ENCODE measurements at places on chromosomes 3 and 15.

DNA sequence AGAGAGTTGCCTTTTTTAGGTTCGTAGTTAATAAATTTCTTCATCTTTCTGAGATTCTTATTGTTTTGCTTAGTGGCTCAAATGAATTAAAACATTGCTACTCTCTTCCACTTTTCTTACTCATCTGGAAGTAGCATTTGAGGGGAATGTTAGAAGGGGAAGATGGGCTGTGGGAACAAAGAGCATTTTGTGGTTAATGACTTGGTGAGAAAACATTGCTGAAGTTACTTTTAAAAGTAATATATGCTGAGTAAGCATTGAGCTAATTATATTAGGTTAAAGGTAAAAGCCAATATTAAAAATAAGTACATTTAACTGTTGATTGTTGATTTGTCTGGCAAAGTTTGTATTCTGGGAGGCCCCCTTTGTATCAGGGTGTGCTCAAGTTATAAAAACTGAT, 5.7 kb downstream of the MORF4L1 start:
- DNase-seq: no peak

DNA sequence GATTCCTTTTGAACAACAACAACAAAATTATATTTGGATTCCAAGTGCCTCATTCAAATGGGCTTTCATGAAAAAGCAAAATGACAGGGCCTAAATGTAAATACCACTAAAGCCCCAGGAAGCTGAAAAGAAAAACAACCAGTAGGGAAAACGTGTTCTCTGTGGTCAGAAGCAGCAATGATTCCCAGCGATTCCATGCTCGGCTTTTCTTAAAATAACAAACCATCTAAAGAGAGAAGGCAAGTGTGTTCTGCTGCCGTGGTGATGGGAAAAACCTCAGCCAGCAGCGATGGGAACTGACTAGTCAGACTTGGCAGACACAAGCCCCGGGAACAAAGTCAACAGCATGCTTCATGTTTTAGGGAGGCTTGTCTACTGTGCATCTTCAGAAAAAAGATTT, 153.6 kb downstream of the TNIK start:
- DNase-seq: no peak

GRCh38 chr15:48541341-48542278, 103.9 kb downstream of the FBN1 start:
- no peak for DNase-seq

DNA sequence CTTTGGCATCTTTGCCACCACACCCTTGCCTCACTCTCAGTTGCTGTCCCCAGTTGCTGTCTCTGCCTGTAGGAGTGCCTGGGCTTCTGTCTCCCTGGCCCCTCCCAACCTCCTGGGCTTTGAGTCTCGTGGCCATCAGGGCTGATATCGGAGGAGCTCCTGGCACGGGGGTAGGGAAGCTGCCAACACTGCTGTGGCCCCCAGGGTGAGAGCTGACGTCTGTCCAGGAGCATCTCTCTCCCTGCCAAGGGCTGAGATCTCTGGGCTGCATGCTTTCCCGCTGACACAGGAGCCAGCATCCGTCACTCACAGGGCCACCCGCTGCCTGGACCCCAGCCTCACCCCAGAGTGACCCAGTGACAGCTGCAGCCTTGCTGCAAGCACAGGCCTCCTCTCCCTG, 47.4 kb downstream of the EXOG start:
- no peak for DNase-seq

DNA sequence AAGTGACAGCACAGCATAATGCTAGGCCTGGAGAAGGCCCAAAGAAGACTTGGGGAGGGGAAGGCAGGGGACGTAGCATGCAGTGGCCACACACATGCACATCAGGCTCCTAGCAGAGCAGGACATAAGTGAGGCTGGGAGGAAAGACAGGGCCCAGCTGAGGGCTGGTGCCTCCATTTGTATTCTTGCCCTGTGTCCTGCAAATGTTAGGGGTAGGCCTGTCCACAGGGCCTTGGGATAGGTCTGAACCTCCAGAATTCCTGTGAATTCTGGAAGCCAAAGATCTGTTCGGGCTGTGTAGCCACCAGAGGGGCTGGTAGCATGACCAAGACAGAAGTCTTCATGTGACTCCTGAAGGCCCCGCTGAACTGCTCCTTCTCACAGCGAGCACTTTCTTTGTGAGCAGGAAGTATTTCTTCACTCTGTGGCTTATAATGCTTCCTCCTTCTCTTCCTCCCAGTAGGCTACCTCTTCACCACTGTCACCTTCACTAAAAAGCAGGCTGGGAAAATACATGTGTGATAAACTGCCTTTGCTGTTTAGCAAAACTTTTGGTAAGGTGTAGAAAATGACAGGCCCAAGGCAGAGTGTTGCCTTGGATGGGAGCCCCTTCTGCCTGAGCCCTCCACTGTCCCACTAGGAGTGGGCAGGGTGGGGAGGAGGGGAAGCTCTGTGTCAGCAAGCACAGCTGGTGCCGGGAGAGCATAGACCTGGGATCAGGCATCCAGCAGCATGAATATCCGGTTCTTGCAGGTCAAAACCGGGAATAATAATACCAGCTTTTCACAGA, 8.4 kb downstream of the CERS3 start:
- DNase-seq: no peak

DNA sequence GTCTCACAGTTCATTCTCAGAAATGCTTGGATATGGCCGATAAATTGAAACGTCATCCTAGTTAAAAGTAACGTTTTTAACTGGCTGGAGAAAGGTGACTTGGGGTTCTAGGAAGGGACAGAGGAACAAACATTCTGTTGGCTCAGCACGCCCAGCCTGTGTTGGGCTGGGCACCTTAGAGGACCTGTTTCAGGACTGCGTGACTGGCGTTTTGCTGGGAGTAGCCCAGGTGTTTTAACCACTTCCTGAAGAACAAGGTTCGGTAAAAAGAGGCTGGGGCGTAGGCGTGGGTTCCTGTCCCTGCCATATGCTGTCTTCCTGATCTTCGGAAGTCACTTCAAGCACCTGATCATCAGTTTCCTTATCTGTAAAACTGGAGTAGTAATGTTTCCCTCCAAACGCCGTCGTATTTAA, 1.1 kb upstream of the TLNRD1 start:
- DNase-seq: peak; percentile 27

- no peak for DNase-seq
Observed at GRCh38 chr3:99758502-99759177, 59.0 kb upstream of the CMSS1 start.

GRCh38 chr3:39024497-39024896, 27.2 kb downstream of the SCN11A start:
- DNase-seq: no peak

DNA sequence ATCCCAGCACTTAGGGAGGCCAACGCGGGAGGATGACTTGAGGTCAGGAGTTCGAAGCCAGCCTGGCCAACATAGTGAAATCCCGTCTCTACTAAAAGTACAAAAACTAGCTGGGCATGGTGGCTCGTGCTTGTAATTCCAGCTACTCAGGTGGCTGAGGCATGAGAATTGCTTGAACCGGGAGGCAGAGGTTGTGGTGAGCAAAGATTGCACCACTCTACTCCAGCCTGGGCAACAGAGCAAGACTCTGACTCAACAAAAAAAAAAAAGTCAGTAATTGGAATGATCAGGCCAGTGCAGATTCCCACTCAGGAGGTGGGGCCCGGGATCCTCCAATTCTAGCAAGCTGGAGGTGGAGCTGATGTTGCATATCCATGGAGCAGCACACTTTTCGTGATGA, 5.6 kb downstream of the CFAP92 start:
- no peak for DNase-seq

DNA sequence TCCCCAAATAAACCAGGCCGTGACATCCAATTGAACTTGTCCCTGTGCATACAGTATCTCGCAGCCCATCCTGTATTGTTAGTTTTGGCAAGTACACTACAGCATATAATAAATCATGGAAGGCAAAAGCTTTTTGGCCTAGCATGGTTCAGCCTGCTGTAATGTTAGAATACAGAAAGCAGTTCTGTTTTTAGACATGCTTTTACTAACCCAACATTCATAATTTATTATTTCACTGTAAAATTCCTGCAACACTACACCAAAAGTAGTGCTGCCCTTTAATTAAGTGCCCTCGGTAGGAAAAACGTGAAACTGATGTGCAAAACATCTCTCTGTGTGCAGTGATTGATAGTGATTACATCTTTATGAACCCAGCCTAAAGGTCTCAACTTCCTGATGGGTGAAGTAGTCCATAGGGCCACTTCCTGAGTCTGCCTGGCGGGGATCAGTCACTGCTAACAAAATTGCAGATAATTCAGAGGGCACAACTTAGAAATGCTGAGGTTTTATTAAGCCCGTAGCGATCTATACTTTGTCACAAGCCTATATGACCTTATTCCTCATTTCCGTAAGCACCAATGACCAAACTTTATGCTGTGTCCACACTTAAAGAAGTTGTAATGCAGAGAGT, 227.8 kb downstream of the CDIN1 start:
- no peak for DNase-seq

DNA sequence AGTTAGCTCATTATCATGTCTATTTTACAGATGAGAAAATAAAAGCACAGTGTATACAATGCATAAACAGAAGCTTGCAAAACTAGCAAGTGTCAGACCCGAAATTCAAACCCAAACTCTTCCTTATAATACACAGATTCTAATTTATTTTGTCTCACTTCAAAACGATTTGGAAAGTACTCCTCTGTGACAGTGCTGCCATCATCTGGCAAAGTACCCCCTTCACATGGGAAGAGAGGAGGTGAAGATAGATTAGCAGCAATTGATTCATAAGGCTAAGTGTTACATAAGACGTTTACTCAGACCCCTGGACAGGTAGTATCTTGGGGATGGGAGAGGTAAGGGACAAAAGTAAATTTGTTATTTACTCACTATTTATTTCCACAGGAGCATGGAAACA, 744.0 kb upstream of the SGO1 start:
- no peak for DNase-seq

DNA sequence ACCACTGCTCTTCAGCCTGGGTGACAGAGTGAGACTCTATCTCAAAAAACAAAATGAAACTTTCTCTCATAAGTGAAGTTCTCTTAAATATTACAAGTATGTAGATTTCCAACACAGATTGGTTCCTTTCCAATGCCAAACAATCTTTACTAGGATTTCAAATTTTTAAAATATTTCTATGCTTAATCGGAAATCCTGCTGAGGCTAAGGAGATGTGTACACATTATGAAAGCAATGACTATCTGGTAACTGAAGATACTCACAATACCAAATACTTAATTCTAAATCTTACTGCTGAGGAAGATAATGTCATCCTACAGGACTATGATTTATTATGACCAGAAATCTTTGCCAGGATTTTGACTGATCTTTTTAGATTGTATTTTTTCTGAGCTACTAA, 255.6 kb upstream of the ZNF717 start:
- DNase-seq: no peak

DNA sequence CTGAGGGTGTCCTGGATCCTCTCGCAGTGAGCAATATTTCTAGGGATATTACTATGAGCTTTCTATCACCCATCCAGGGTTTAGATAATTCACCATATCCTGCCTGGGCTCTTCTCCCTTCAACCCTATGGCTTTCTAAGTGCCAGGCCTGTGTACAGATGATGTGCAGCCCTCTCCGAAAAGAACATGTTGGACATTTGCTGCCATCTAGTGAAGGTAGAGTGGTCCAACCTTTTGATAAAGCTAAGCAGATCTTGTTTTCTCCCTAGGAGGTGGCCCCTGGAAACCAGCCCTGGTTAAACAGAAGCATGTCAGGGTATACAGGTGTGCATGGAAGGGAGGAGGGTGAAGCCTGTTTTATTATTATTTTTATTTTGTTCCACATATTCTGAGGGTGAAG, 27.9 kb upstream of the SCN10A start:
- no peak for DNase-seq

DNA sequence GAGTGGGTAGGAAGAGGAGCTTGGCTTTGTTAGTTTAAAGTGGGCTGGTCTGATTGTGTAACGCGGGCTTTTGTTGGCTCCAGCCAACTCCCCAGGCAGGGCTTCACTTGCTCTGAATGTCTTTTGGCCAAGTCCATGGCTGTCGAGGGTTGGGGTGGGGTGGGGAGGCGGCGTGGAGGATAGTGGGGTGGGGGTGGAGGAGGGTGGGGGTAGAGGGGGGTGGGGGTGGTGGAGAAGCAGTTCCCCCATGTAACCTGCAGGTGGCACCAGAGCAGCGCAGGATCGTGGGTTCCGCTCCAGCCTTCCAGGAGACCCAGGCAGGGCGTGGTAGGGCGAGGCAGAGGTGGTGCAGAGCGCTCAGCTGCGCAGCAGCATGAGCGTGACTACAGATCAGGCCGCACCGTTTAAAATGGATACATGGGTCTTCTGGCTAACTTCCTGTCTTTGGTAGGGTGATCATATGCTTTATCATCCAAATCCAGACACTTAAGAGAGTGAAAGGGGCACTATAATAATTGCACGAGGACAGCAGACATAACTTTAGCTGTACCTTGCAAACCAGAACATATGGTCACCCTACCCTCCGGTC, 28.3 kb downstream of the GOLGA6A start:
- peak; percentile 39 for DNase-seq

DNA sequence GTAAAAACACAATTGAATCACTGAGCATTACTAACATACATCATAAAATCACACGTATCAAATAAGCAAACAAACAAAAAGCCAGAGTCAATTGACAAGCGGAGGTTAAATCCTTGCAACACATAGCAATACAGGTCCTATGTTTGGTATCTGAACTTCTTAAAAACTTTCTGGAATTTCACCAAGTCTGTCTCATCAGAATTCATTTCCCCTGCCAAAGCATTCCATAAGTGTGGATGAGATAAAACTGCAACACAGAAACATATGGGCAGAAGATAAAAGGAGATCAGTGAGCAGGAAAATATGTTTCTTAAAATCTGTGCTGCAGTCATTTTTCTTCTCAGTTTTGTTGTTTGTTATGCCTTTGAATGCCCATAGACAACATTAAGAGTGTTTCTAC, 1155.5 kb downstream of the TBL1XR1 start:
- no peak for DNase-seq

- no peak for DNase-seq
Observed at GRCh38 chr3:58683001-58683458, 16.5 kb upstream of the FAM3D start.

GRCh38 chr15:66570327-66570726, 4.5 kb upstream of the LCTL start:
- DNase-seq: no peak

- no peak for DNase-seq
Observed at GRCh38 chr15:39400821-39401550, 179.9 kb upstream of the THBS1 start.

- no peak for DNase-seq
Observed at GRCh38 chr15:43330780-43331087, 361 bp upstream of the LCMT2 start.

DNA sequence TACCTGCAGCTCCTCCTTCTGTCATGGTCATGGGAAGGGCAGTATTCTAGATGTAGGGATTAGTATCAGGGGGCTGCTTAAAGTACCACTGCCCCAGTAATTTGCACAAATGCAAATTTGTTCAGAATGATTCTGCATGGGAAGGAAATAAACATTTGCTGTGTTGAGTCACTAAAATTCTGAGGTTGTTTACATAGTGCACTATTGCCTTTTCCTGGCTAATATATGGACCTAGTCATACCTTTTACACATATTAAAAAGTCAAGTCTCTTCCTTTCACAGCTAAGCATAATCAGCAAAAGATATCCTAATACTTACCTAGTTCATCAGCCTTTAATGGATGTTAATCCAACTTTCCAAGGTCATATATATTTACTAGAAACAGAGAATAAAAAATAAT, 746.4 kb upstream of the NR2F2 start:
- DNase-seq: no peak
